ENCODE measurements at places on chromosomes 5 and 9.

- no peak for DNase-seq
These were observed 13.9 kb downstream of the NINJ1 start for GRCh38 chr9:93119953-93120845.

GRCh38 chr9:94740145-94740840 is 13.8 kb downstream of the AOPEP start:
- DNase-seq: no peak

GRCh38 chr5:79856456-79857055 is 134.5 kb downstream of the MTX3 start:
- no peak for DNase-seq

DNA sequence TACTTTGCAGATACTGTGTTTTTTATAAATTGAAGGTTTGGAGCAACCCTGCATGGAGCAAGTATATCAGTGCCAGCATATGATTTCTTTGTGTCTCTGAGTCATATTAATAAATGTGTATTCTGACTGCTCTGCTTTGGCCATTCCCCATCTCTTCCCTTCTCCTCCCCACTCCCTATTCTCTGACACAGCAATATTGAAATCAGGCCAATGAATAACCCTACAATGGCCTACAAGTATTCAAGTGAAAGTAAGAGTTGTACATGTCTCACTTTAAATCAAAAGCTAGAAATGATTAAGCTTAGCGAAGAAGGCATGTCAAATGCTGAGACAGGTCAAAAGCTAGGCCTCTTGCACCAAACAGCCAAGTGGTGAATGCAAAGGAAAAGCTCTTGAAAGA is 82.2 kb upstream of the TLX3 start:
- DNase-seq: no peak

DNA sequence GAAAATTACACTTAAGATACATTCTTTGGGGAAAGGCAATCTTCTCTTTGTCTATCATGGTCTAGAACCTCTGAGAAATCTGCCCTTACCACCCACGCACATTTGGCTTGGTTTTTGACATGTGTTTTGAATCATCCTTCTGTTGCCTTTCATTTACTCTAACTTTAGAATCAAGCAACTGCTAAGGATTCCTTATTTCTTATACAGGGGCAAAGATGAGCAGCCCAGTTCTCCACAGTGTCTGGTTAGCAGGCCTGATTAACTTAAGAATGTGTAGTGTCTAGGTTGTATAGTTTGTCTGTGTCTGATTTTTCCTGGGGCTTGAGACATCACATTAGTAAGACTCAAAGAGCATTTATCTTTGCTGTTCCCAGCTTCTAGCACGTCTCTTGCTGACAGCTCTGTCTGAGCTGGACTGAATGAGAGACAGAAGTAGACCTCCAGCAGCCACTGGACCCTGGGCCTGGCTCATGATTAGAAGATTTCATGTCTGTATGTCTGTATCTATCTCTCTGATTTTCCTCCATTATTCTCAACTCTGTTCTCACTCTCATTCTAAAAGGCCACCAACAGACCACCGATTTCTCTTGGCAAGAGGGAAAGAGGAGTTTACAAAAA is 31.8 kb upstream of the PCA3 start:
- DNase-seq: no peak

GRCh38 chr5:145829708-145830361 is 5.3 kb downstream of the PRELID2 start:
- DNase-seq: no peak

DNA sequence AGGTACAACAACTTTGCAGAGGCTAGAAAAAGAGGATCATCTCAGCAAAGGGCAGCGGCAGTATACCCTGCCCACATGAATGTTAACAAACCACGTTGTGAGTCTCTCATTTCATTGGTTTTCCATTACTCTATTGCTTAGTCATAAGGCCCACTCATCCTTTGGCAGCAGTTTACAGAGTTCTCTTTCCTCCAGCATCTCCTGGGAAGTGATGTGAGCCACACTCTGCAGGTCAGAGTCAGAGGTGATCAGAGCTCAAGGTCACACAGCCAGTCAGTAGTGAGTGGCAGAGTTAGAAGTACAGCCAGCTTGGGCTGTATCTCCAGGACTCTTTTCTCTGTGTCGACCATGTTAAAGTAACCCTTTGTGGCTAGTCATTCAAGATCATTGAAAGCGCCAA is 599.6 kb upstream of the GRAMD2B start:
- DNase-seq: no peak

- peak; percentile 33 for DNase-seq
These were observed 17.7 kb downstream of the RALGDS start for GRCh38 chr9:133103183-133103986.

DNA sequence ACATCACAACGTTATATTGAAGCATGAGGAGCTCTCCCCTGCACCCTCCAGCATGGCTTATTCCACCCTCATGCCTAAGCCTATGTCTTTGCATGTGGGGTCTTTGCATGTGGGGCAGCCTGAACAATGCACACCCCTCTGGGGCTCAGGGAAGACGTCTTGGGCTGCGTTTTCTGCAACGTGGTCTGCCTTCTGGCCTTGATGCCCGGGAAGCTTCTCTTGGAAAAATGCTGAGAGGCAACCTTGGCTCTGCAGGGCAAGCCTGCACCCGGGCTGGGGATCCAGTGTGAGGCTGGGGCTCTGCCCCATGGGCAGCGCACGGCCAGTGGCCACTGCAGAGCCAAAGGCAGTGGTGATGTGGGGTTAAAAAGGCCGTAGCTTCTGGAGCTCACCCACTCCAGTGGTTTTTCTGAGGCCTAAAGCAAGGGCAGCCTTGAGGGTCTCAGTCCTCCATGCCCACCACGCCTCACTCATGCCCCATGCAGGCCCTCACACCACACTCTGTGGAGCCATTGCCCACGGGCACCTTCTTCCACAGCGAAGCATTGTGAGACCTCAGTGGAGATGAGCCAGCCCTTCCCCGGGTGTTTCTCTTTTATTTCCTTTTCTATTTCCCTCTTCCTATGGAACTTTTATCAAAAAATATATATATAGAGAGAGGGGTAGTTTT is 112.2 kb downstream of the MRPL36 start:
- no peak for DNase-seq

GRCh38 chr5:147387109-147387508 is 122.8 kb downstream of the DPYSL3 start:
- no peak for DNase-seq
